ENCODE measurements at places on chromosomes 5 and 9. TPM values are rescaled to one million over a fixed set of nuclear protein-coding genes. Genes with fewer than 3 reads are reported as not detected.
A peak's percentile ranks its signal among the peaks of the same experiment; 100 is the strongest.

DNA sequence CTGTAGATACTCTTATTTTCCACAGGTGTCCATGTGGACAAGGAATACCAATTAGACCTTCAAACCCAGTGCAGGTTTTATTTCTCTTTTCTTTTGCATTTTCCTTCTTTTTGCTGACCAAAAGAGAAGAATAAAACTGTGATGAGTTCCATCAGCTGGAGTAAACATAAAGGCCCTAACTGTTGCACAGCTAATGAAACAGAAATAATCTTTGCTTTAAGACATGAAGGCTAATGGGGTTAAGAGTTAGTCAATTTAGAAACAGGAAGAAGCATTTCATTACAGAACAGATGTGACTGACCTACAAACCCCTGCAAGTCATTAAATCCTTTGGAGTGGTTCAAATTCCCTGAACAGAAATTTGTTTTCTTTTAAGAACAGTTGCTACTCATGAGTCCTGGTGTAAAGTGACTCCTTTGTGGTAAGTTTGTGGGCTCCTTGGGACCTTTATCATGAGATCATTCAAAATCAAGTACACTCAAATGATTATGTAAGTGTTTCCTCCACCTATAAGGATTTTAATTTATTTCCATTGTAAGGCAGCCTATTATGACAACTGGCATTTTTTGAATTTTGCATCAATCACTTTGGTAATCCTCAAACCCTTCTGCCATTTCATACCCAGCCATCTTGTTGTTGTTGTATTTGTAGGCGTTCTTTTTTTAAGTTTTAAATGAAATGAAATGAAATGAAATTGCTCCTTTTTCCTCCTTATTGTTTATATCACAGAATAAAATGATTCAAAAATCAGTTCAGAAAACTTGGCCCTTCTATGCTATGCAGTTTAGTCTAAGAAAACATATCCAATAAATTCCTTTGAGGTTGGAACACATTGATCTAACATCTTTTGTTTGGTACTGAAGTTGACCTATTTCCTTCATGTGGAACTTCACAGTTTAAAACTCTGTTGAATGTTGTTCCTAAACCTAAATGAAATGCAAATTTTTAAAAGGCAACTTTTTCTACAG, 1.3 kb downstream of the MINAR2 start:
- DNase-seq: no peak

The COL23A1 gene
- total RNA-seq: 15.0 TPM

DNA sequence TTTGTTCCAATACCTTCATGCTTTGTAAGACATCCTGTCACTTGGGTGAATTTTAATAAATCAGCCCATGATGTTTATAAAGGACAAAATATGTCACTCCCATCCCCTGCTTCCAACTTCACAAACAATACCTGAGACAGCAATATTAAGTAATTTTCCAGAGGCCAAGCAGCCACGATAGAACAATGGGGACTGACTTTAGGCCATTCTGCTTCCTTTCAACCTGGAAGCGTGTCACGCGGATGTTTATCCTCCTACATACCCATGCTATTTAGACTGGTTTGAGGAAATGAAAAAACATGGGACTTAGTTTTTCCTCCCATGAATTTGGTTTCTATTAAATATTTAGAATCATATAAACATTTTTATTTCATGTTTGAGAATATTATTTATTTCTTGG, 82.9 kb downstream of the GRAMD2B start:
- DNase-seq: no peak

DNA sequence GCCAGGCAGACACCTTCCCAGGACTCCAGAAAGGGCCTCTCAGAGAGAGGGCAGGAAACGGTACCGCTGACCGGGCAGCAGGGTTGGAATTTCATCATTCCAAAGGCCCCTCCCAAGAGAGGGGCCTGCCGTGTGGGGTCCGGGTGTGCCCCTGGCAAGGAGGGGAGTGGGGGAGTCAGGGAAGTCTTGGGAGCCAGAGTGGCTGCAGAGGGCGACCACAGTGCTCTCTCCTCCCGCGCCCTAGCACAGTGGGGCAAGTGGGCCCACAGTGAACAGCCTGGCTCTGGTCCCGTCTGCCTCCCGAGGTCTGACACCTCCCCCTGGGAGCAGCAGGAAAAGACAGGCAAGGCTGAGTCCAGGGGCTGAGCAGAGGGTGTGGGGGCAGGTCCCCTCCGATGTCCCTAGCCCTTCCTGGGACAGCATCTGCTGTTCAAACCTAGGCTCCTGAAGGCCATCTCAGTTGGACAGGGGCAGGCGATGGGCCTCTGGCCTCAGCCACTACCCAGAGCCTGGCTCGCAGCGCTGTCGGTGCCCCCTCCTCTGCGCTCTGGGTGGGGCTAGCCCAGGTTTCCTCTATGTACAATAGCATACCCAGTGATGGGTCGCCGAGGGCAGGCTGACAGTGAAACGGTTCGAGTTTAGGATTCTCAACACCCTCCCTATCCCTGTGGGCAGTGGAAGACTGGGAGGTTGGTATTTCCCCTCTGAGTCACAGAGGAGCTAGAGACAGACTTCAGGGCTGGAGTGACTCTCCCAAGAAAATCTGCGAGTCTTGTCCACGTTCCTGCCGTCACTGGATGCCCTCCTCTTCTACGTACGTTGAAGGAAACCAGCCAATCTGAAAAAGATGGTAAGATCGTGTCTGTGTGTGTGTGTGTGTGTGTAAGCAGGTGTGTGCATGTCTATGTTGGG, 25.4 kb upstream of the SARDH start:
- DNase-seq: no peak

DNA sequence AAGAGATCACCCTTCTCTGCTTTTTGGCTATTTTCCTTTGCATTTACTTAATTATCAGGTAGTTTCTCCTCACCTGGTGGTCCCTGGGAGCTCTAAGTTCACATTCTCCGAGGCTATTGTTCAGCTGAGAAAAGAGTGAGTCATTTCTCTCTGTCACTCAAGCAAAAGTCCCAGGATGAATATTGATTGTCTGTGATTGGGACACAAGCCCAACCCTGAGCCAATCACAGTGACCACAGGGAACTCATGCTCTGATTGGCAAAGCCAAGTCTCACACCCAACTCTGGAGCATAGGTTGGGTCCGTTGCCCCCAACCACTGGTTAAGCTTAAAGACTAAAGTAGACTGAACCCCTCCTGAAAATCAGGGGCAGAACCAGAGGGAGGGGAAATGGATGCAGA, 27.8 kb upstream of the FAT2 start:
- DNase-seq: no peak

The DBH gene
- 0.24 TPM for total RNA-seq

DNA sequence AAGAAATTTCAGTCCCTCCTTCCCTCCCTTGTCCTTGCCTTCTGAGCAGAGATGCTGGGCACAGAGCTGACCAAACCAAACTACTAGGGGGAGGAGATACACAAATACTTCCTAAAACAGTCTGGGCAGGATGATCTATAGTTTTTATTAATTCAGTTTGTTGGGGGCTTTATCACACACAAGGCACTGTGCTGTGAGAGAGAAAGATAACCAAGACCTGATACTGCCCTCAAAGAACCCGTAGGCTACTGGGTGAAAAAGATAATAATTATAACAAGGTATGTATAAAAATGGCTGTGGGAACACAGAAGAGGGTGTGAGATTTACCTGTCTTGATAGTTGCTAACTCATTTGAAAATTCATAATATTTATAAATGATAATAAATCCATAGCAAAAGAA, 354.7 kb downstream of the NDUFS4 start:
- no peak for DNase-seq

- DNase-seq: no peak
Measured at GRCh38 chr5:110651507-110651906, 75.0 kb downstream of the TMEM232 start.

GRCh38 chr9:70805949-70806348, 315.5 kb downstream of the TRPM3 start:
- DNase-seq: no peak

DNA sequence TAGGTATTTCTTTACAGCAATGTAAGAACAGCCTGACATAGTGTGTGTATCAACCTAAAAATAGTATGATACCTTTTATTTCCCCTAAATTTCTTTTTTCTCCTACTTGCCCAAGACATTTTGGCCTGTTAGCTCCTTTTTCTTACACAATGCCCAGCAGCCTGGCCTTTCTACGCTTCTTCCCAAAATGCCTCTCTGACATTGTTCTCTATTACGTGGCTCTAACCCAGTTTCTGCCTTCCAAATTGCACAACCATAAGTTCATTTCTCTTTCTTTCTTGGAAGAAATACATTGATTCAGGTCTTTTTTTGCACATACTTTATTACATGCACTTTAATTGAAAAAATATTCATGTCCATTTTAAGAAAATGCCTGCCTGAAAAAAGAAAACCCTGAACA, 408.2 kb downstream of the PRR16 start:
- DNase-seq: no peak

GRCh38 chr9:38357350-38358114, 35.0 kb upstream of the ALDH1B1 start:
- no peak for DNase-seq

DNA sequence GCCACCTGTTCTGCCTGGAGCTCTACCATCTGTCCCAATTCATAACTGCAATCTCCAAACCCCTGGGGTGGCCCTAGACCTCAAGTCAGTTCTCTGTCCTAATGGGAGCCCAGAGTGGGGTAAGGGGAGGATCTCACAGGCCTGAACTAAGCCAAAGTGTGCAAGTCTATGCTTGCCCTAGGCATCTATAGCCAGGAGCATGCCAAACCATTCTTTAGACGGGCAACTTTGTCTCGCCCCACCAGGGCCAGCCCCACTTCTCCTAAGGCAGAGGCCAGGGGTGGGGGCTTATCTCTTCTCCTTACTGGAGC, 3.3 kb downstream of the ACSL6 start:
- peak; percentile 2 for DNase-seq

- DNase-seq: no peak
Measured at GRCh38 chr5:96714450-96714849, 52.3 kb downstream of the CAST start.

- no peak for DNase-seq
Measured at GRCh38 chr5:109669991-109670706, 19.6 kb upstream of the MAN2A1 start.

The SLC36A1 gene
- total RNA-seq: 13.7 TPM

- DNase-seq: no peak
Measured at GRCh38 chr5:149681252-149681651, 48.9 kb upstream of the PPARGC1B start.

The PIP5K1B gene
- total RNA-seq: 5.2 TPM

DNA sequence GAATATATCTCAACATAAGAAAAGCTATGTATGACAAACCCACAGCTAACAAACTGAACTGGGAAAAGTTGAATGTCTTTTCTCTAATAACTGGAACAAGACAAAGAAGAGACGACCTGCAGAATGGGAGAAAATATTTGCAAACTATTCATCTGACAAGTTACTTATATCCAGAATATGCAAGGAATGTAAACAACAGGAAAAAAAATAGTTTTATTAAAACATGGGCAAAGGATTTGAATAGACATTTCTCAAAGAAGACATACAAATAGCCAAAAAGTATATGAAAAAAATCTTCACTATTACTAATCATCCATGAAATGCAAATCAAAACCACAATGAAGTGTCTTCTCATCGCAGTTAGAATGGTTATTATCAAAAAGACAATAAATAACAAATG, 181.7 kb upstream of the TLX3 start:
- DNase-seq: no peak

GRCh38 chr9:111282845-111283244, 47.2 kb downstream of the OR2K2 start:
- no peak for DNase-seq

DNA sequence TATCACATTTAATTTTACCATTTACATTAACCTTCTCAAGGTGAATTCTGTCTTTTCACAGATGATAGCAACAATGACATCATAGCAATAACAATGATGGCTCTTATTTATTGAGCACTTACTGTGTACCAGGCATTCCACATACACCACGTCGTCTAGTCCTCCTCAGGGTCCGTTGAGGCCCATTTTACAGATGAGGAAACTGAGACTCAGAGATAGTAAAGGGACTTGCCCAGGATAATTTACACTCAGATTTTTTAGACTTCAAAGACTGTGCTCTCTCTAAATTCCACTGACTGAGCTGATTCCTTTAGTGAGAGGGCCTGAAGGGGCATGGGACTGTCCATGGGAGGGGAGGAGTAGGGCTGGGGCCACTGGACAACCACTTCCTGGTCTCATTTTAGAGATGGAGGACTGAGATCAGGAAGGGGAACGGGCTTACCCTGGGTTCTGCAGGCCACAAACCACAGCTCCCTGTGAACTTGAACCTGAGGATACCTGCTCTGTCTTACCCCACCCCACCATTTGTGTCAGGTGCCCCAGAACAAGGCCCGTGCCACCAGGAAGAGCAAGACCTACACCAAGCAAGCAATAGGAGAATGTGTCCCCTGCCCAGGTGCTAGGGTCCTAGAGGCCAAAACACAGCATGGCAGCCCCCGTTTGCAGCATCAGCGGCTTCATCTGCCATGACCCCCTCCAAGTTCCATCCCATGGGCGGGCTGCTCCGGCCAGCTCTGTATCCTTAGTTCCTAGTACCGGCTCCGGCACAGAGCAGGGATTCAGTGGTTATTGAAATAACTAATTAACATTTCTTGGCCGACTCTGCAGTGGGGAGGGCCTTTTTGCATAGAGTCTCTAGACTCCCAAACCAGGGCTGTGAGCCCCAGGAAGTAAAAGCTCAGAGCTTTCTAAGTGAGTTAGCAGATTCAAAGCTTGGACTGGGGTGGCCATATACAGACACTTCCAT, 96.6 kb downstream of the RGS3 start:
- no peak for DNase-seq

GRCh38 chr5:82991678-82992323, 85.4 kb downstream of the TMEM167A start:
- no peak for DNase-seq

GRCh38 chr9:82101475-82101874, 112.9 kb downstream of the SPATA31D1 start:
- no peak for DNase-seq

- no peak for DNase-seq
Measured at GRCh38 chr9:91207397-91207728, 154.4 kb downstream of the AUH start.

DNA sequence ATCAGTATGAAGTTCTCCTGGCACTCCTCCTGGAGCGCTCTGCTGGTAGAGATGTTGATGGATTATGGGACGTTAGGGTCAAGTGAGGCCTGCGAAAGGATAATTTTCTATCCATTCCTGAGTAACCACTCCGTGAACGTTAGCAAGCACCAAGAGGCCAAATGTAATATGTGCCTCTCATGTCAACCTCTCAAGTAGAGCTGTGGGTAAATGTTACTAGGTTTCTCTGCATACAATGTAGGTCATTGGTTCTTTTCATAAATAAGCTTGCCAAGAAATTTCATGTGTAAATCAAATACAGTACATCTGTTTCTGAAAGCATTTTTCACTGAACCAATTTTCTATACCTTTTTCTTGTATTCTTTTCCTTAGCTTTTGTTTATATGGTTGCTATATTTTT, 126.3 kb downstream of the KDM4C start:
- DNase-seq: no peak

The KIF4B gene
- not detected for total RNA-seq

GRCh38 chr5:147339313-147339712, 104.5 kb downstream of the STK32A start:
- no peak for DNase-seq

- peak; percentile 92 for DNase-seq
Measured at GRCh38 chr9:37913480-37914153, 9.7 kb upstream of the SLC25A51 start.

GRCh38 chr9:7533376-7534090, 266.0 kb downstream of the DMAC1 start:
- DNase-seq: no peak
